ENCODE measurements at places on chromosomes 13 and 19.

GRCh38 chr19:33629826-33630375 lies 8.1 kb downstream of the CHST8 start:
- DNase-seq = no peak

GRCh38 chr13:99657848-99658260 lies 156.6 kb downstream of the TM9SF2 start:
- peak; percentile 58 for DNase-seq

- DNase-seq = no peak
These were observed 3.0 kb upstream of the TMEM59L start for GRCh38 chr19:18609717-18610051.

DNA sequence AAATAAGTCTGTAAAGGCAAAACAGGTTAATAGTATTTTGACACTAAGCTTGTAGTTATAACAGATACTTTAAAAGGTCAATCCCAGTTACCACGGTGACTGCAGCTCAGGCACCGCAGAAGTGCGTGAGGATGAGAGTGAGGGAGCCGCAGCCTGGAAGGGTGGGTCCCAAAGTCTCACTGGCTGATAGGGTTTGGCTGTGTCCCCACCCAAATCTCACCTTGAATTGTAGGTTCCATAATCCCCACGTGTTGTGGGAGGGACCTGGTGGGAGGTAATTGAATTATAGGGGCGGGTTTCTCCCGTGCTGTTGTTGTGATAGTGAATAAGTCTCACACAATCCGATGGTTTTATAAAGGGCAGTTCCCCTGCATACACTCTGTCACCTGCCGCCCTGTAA lies 40.0 kb upstream of the GAS6 start:
- DNase-seq = no peak

GRCh38 chr19:44848812-44849447 lies 2.8 kb downstream of the NECTIN2 start:
- DNase-seq = no peak

DNA sequence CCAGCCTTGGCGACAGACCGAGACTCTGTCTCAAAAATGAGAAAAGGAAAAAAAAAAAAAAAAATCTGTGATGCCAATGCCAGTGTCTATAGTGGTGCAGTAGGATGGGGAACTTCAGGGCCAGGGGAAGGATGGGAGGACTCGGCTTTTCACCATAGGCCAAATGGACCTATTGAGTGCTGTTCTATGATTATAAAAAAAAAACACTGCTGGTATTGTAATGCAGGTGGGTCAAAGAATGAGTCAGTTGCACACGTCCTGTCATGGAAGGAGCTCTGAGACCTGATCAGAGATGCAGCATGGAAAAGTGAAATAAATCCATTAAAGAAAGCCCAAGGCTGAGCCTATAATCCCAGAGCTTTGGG lies 7.0 kb downstream of the DNAJB1 start:
- no peak for DNase-seq

- DNase-seq = no peak
These were observed 5.5 kb downstream of the ACP4 start for GRCh38 chr19:50795664-50796073.

- DNase-seq = no peak
These were observed 163.1 kb upstream of the MIR17HG start for GRCh38 chr13:91184244-91184926.

DNA sequence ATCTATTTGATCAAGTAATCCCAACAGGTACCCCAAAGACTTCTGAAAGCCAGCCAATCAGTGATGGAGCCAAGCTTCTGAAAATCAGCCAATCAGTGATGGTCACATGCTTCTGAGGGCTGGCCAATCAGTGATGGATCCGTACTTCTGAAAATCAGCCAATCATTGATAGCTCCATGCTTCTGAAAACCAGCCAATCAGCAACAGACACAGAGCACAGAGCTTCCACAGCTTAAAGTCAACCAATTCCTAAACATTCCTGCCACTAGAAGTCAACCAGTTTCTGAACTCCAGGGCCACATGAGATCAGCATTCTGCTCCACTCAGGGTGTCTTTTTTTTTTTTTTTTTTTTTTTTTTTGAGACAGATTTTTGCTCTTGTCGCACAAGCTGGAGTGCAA lies 8.2 kb upstream of the HSD17B14 start:
- peak; percentile 46 for DNase-seq

DNA sequence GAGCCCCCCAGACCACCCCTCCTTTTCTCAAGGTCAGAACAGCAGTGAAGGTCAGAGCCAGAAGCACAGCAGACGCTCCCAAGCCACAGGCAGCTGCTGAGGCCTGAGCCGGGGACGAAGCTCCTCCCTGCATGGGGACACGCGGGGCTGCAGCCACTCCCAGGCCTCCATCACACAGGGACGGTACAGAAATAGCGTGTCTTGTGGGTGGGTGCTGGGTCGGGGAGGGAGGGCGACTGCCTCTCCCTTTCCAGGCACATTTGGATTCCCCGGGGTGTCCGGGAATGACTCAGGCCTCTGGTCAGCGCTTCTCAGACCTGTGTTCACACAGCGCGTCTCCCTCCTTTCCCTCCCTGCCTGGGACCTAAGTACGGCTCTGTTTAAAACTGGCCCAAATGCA lies 33.2 kb downstream of the RASA3 start:
- peak; percentile 92 for DNase-seq

DNA sequence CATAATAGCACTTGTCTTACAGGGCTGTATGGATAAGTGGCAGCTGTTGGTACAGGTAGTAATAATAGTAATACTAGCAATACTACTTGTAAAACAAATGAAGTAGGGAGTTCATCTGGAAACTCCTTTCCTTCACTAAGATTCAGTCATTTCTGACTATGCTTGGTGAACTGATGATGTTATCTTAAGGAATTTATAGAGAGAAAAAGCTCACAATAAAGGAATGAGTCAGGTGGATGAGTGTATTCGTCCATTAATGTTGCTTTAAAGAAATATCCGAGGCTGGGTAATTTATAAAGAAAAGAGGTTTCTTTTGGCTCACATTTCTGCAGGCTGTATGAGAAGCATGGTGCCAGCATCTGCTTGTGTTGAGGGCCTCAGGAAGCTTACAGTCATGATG lies 477.3 kb downstream of the KLF12 start:
- no peak for DNase-seq

DNA sequence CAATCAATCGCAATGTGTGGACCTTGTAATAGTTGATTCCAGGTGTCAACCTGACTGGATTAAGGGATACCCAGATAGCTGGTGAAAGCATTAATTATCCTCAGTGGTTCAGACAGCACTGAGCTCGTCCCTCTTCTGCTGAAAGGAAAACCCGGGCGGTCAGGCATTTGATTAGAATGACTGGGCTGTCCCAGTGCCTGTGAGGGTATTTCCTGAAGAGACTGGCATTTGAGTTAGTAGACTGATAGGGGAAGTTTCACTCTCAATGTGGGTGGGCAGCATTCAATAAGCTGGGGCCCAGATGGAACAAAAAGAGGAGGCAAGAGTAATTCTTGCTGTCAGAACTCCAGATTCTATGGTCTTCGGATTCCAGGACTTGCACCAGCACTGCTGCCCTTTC lies 31.9 kb downstream of the KPNA3 start:
- no peak for DNase-seq

- peak; percentile 92 for DNase-seq
These were observed 12.3 kb upstream of the SLC35E1 start for GRCh38 chr19:16584248-16585093.

GRCh38 chr19:49786376-49786820 lies 19.6 kb downstream of the AP2A1 start:
- peak; percentile 94 for DNase-seq

- no peak for DNase-seq
These were observed 1.7 kb upstream of the C13orf42 start for GRCh38 chr13:51112771-51113170.

- DNase-seq = no peak
These were observed 48.9 kb downstream of the CDADC1 start for GRCh38 chr13:49296659-49297058.

DNA sequence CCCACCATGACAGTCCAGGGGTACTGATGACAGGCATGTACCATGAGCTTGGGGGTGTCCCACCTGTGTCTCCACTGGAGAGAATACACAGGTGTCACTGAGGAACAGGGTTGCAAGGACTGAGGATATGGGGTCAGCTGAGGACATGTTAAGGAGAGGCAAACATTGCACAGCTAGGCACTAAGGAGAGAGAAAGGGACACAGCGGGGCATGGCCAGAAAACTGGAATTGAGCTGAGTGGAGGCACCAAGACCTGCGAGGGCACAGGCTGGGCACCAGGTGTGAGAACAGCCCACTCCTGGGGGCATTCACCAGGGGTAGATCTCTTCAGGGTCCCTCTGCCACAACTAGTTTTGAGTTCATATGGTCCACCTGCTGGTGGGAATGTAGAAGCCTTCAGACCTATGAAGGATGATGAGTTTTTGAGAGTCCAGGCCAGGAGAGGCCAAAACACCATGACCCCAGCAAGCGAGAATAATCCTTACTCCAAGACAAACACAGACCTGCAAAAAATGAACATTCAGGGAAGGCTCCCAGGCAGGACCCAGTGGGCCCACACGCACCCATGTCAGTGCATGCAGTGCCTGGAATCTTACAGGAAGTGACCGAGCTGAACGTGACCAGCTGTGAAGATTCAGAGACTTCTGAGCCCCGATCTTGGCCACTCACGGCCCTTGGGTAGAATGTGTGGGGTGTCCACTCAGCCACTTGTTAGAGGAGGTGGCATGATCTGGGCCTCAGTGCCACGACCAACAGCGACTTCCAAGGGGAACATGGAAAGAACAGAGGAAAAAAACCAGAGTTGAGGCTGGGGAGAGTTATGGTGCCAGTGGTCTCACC lies 1.4 kb upstream of the ZNF584 start:
- no peak for DNase-seq

- DNase-seq = no peak
These were observed 803.4 kb downstream of the PCDH17 start for GRCh38 chr13:58434943-58435342.

DNA sequence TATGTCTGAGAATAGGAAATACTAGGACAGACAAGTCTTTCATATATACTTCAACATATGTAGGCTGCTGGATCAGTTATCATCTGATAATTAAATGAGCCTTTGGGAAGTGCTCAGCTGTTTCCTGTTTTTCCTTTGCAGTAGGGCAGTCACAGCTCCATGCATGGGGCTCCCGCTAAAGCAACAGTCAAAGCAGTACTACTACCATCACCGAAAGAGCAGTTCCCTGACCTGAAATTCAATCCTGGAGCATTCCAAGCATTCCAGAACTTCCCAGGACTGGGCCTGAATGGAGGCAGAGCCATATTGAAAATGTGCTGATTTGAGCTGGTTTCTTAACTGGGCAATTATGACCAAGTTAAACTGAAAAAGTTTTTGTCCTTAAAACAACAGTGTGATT lies 20.5 kb downstream of the MICU2 start:
- peak; percentile 13 for DNase-seq

GRCh38 chr13:33213797-33214196 lies 71.8 kb downstream of the STARD13 start:
- no peak for DNase-seq

DNA sequence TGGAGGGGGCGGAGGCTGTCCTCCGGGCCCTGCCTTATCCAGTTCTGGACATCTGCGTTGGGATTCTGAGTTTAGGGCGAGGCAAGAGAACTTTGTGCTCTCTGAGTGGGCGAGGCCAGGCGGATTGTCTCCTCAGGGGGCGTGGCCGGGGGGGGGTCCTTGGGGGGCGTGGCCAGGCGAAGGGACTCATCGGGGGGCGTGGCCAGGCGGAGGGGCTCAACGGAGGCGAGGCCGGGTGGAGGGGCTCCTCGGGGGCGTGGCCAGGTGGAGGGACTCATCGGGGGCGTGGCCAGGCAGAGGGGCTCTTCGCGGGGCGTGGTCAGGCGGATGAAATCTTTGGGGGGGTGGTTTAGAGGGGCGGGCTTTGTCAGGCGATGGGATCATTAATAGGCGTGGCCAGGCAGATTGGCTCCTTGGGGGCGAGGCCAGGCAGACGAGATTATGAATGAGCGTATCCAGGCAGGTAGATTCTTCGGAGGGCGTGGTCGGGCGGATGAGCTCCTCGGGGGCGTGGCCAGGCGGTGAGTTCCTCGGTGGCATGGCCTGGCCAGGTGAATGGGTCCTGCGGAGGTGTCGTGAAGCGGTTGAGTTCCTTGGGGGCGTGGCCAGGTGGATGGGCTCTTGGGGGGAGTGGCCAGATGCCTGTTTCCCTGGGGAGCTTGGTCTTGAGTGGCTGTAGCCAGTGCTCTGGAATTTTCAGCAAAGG lies 10.3 kb upstream of the CACNG7 start:
- DNase-seq = no peak

DNA sequence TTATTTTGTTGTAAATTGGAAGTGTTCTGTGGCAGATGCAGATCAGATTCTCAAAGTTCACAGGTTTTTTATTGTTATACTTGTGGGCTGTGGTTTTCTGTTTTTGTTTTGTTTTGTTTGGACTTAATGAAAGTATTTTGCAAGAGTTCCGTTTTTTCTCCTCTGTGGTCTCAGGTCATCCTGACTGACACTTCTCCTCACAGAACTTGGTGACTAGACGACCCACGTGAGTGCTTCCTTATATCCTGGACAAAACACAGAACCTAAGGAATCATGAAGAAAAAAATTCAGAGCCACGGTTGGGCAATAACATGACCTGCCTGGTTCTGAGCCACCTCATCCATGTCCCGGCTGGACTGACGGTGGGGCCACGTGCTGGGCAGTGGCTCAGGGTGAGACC lies 2.5 kb upstream of the RFPL4AL1 start:
- no peak for DNase-seq

DNA sequence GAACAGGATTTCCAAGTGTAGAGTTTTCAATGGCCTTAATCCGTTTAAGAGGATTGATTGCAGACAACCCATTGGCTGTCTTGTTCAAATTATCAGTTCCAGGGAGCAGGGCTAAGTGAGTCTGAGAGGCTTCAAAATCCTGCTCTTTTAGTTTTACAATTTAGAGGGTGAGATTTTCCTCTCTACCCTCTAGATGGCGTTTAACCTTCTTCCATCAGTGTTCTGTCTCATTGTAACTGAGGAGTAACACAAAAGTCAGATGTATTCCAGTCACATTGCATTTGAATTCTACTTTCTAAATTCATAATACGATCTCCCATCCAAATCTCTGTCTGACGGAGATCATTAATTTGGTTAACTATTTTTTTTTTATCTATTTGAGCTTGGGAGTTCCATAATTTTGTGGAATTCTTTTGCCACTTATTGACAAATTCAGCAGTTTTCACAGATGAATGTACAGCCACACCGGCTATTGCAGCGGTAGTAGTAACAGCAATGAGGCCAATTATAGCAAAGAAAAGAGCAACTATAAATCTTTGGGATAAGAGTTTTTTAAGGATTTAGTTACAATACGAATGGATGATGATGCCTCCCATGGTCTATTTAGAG lies 7.8 kb upstream of the C19orf84 start:
- DNase-seq = peak; percentile 56

- no peak for DNase-seq
These were observed 825 bp upstream of the YIF1B start for GRCh38 chr19:38316477-38317067.
